Hepatocyte (in vitro differentiated cells): ENCODE measurements at places on chromosomes 12 and 14.

GRCh38 chr12:51533799-51534198 lies 57.2 kb upstream of the SCN8A start:
- DNase-seq, result no peak
- H3K4me1 ChIP-seq, result peaks cover 1% of the 10 kb centered on the region
- H3K27me3 ChIP-seq, result no peaks in the 10 kb centered on the region

GRCh38 chr12:59055204-59055860 lies 135.0 kb upstream of the LRIG3 start:
- DNase-seq, result peak; percentile 31
- no peak overlapping the region for H3K4me3 ChIP-seq
- H3K27ac ChIP-seq, result no peak overlapping the region
- H3K4me1 ChIP-seq, result no peaks in the 10 kb centered on the region
- H3K27me3 ChIP-seq, result no peaks in the 10 kb centered on the region
- H3K36me3 ChIP-seq, result no peaks in the 10 kb centered on the region

DNA sequence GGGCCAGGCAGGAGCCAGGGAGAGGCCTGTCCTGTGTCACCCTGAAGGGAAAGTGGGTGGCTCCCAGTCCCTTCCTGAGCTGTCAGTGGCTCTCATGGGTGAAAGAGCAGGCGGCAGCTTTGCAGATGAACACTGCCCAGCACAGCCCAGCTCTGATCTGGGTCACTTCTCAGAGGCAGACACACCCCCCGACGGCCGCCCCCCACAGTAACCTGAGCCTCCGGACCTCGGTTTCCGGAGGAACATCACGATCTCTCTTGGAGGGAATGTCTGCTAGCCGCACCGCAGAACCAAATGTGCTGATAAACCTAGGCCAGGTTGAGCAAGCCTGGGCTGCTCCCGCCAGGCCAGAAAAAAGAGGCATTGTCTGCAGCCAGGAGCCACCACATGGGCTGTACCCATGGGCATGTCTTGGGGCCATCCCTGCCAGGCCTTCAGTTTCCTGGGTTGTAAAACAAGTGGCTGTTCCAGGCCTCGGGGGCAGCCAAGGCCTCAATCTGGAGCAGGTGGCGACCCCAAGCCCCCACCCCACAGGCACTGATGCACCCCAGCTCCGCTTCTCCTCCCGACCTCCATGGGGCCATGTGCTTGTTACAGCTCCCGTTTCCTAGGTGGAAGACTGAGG lies 57.6 kb downstream of the NCOR2 start:
- H3K4me1 ChIP-seq, result peaks cover 73% of the 10 kb centered on the region
- H3K27ac ChIP-seq, result peak overlapping the region; percentile 80
- peak; percentile 63 for DNase-seq
- no peaks in the 10 kb centered on the region for H3K36me3 ChIP-seq
- H3K27me3 ChIP-seq, result no peaks in the 10 kb centered on the region

DNA sequence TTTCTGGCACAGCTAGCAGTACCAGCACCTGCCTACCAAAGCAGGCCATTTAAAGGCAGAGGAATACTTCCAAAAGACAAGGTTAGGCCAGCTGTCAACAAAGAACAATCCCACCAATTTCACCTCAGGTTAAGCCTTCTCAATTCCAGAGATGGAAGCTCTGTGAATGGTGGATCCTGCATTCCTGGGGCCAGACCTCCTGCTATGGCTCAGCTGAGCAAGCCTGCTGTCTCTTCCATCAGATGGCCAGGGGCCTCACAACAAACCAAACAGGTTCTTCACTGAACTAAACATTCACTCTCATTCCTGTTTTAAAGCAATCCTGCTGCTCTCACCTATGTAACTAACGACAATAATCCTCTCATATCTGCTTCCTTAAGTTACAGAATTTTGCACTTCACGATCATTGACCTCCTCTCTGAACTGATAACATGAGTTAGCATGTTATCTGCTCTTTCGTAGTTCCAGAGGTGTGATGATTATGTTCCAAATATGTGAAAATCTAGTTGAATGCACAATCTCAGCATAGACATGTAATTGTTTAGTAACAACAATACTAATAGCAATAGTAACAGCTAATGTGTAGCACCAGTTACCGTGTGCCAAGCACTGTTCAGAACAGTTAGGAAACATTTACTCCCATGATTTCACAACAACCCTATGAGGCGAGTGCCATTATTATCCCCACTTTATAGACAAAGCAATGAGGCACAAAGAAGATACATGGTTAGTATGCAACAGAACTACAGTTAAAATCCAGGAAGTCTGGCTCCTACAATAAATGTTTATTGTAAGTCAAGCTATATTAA lies 73.2 kb downstream of the SLC2A13 start:
- no peaks in the 10 kb centered on the region for H3K27me3 ChIP-seq
- no peaks in the 10 kb centered on the region for H3K4me1 ChIP-seq
- peak; percentile 29 for DNase-seq
- no peak overlapping the region for H3K4me3 ChIP-seq

- no peaks in the 10 kb centered on the region for H3K36me3 ChIP-seq
- H3K27ac ChIP-seq, result no peak overlapping the region
- DNase-seq, result no peak
- H3K4me3 ChIP-seq, result no peak overlapping the region
- peaks cover 6% of the 10 kb centered on the region for H3K4me1 ChIP-seq
- no peaks in the 10 kb centered on the region for H3K27me3 ChIP-seq
Observed at GRCh38 chr14:90426663-90427062, 29.8 kb downstream of the CALM1 start.

- peaks cover 2% of the 10 kb centered on the region for H3K36me3 ChIP-seq
- no peak for DNase-seq
- no peaks in the 10 kb centered on the region for H3K27me3 ChIP-seq
- no peak overlapping the region for H3K27ac ChIP-seq
- H3K4me1 ChIP-seq, result no peaks in the 10 kb centered on the region
Observed at GRCh38 chr12:109582636-109583035, 9.0 kb downstream of the MVK start.

- H3K4me1 ChIP-seq, result peaks cover 29% of the 10 kb centered on the region
- no peak overlapping the region for H3K4me3 ChIP-seq
- no peaks in the 10 kb centered on the region for H3K27me3 ChIP-seq
- H3K27ac ChIP-seq, result peak overlapping the region; percentile 89
Observed at GRCh38 chr12:49866859-49867569, 24.1 kb upstream of the BCDIN3D start.

DNA sequence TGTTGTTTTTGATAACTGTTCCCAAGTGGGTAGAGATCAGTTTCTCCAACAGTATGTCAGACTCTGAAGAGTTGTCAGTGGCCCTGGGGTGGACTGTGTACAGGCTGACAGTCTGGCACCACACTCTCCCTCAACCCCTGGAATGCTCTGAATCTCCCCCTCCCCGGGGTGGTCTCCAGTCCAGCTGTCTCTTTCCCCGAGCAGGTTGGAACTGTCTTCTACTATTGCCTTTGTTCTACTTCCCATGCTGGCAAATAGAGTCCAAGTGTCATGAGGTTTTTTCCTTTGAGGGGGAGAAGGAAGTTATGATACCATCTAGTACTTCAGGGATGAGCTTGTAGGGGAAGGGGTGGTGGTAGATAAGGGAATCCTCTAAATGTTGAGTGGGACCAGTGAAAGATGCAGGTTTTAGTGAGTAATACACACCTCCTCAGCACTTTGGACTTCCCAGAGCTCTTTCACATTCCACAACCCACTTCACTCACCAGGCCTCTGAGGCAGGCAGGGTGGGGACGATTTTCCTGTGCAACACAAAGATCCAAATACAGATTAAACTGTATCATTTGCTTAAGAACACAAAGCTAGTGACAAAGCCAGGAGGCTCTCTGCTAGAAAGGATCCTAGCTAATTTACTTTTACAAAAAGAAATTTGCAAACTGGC lies 170.7 kb upstream of the GZMB start:
- peak overlapping the region; percentile 74 for H3K27ac ChIP-seq
- peaks cover 40% of the 10 kb centered on the region for H3K4me1 ChIP-seq
- peak; percentile 61 for DNase-seq
- H3K4me3 ChIP-seq, result no peak overlapping the region
- H3K27me3 ChIP-seq, result no peaks in the 10 kb centered on the region

DNA sequence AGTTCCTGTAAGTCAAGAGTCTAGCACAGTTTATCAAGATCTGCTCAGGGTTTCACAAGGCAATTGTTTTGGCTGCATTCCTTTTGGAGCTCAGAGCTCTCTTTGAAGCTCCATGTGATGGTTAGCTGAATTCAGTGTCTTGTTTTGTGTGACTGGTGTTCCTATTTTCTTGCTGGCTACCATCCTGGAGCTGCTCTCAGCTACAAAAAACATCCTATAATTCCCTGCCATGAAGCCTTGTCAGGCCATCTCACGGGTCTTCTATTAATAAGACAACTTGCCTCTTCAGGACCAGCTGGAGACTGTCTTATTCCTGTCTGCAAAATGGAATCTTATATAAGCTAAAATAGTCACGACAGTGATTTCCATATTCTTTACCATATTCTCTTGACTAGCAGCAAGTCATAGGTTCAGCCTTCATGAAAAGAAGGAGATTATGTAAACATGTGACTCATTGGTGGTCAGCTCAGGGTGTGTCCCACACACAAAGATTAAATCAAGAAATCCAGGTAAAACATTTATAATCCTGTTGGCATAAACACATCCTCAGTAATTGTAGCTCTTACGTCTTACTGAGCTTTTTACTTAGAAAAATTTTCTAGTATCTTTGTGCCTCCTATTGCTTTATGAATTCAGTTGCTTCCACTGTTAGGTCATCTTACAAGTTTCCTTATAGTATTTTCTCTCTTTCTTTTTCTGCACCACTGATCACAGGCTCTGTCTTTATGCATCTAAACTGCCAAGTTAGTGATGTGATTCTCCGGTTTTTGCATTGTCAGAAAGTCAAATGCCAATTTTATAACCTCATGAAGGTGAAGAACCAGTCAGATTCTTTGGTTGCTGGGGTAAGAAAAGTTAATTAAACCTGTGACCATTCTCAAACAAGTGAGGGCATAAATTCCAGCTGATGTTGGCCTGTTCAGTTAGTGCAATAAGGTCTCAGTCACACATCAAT lies 378.5 kb upstream of the MGAT4C start:
- no peaks in the 10 kb centered on the region for H3K27me3 ChIP-seq
- no peak overlapping the region for H3K27ac ChIP-seq
- DNase-seq, result no peak
- H3K4me1 ChIP-seq, result no peaks in the 10 kb centered on the region
- H3K4me3 ChIP-seq, result no peak overlapping the region

DNA sequence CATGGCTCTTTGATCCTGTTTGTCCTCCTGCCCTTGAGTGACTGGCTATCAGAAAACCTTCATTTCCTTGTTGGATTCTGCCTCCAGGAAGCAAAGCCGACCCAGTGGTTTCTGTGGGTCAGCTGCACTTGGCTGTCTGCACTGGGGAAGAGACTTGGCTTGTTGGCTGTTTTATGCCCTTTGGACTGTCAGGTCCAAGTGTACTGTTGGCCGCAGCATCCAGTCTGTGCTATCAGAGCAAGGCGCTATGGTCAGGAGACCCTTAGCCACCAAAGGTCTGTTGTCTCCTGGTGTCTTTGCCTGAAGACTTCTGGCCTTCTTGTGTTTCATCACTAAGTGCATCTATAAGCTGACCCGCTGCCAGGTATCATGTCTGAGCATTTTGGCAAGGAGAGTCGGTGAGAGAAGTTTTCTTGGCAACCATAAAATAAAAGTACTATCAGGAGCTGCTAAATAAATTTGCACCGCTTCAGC lies 177.4 kb upstream of the HIF1A start:
- no peak overlapping the region for H3K27ac ChIP-seq
- H3K27me3 ChIP-seq, result no peaks in the 10 kb centered on the region
- no peaks in the 10 kb centered on the region for H3K36me3 ChIP-seq
- peaks cover 13% of the 10 kb centered on the region for H3K4me1 ChIP-seq
- H3K4me3 ChIP-seq, result no peak overlapping the region
- peak; percentile 38 for DNase-seq

DNA sequence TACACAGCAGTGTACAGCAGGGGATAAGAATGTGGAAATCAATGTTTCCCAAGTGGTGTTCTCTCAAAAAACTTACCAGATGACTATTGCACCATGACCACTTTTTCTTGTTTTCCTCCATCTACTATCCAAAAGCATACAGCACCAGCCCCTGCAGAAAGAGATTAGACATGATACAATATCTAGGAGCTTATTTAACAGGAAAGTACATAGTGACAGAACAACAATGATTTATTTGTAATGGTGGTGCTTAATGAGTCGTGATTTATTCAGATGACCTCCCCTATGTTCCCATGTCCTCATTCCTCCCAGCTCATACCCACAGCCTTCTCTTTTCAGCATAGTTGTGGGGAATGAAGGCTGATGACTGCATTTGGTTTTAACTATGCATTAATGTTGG lies 413.6 kb downstream of the BTG1 start:
- H3K36me3 ChIP-seq, result no peaks in the 10 kb centered on the region
- no peak overlapping the region for H3K4me3 ChIP-seq
- H3K4me1 ChIP-seq, result no peaks in the 10 kb centered on the region
- H3K27me3 ChIP-seq, result no peaks in the 10 kb centered on the region

DNA sequence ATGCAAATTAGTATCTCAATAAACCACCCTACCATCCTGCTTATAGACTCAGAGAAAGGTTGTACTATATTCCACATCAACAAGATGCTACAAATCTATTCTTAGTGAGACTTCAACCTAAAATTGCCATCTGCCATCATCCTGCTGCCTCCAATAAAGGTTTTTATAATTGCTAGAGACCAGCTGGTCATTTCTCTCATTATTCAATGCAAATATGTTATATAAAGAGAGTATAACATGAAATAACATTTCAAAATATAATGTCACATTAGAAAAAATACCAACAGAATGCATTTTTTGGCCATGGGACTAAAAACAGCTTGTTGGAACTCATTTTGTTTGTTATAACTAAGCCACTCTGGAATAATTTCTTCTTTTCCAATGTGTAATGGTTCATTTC lies 247.3 kb downstream of the LRIG3 start:
- no peak overlapping the region for H3K27ac ChIP-seq
- no peaks in the 10 kb centered on the region for H3K4me1 ChIP-seq
- no peak for DNase-seq
- no peaks in the 10 kb centered on the region for H3K27me3 ChIP-seq

DNA sequence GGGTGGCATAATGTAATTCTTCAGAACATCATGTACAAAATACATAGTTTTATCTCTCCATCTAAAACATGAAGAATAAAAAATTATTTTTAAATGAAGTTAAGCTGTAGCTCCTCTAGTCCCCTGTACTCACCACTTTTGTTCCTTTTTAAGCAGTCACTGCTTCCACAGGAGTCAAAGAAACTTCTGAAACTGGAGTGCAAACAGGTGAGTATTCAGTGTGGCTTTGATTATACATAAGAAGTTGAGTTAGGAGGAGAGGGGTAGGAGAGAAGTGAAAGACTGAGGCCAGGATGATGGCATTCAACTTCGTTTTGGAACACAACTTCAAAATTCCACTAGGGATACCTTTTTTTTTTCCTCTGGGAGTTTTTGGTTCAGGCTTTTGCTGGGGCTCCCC lies 131.4 kb upstream of the CNTN1 start:
- H3K27ac ChIP-seq, result no peak overlapping the region
- no peaks in the 10 kb centered on the region for H3K36me3 ChIP-seq
- no peak overlapping the region for H3K4me3 ChIP-seq
- no peaks in the 10 kb centered on the region for H3K27me3 ChIP-seq
- no peaks in the 10 kb centered on the region for H3K4me1 ChIP-seq
